Dorsolateral prefrontal cortex (tissue), 122 donors: ENCODE measurements at places on chromosomes 11 and 22.
A peak's percentile ranks its signal among the peaks of the same experiment; 100 is the strongest.

DNA sequence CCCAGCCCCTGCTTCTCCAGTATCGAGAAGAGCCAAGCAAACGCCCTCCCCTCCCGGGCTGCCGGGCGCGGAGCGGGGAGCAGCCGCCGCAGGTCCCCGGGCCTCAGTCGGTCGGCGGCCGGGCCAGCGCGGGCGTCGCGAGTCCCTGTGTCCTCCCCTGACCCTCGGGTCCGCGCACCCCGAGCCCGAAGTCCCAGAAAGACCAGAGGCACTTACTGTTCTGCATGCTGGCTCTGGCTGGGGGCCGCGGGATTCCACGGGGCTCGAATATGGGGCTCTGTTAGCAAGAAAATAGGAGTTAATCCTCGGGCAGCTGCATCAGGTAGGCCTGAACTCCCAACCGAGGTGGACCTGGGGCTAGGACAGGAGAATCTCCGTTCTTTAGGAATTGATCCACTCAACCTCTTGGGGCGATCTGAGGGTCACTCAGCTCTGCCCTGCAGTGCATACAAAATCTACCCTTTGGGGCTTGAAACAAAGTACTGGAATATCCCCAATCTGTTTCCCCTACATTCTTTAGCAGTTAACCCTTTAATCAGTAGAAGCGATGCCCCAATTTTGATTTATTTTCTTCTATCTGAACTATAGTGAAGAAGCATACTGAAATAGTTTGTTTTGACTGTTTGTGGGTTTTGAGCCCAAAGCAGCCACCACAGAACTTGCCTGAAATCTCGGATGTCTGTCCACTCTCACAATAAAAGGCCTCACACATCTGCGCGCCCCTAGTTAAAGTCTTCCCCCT, 4.8 kb downstream of the PAX6 start:
- DNase-seq, result no peak

GRCh38 chr11:121467965-121468364, 15.2 kb upstream of the SORL1-AS1 start:
- DNase-seq, result peak; percentile 55

GRCh38 chr22:44314425-44315067, 1.8 kb upstream of the SHISAL1 start:
- no peak for DNase-seq

- DNase-seq, result no peak
Observed at GRCh38 chr11:86938900-86939880, 16.0 kb downstream of the FZD4 start.

DNA sequence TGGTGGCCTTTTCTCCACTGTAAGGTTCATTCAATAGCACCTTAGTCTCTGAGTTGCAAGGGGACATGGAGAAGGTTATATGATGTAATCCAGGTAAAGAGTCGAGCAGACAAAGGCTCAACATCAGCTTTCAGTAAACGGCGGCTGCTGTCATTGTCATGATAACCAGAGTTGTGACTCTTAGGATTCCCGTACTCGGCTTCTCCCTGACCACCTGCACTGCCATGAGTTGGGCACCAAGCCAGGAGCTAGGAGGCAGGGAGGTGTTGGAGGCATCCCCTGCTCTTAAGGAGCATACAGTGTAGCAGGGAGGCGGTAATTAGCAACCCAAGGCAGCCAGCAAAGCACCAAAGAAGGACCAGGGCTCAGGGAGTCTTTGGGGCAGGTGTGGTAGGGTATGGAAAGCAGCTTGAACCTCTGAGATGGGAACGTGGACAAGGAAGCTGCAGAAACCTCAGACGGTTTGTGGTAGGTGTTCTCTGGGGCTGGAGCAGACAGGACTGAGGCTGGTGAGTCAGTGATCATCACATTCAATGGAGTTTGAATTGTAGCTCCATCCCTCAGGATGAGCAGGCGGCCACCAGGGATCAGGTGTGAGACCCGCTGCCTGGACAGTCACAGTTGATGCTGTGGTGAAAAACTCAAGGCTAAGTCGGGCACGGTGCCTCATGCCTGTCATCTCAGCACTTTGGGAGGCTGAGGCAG, 31.7 kb downstream of the LIF start:
- no peak for DNase-seq

GRCh38 chr11:43567396-43567975, 113.1 kb upstream of the HSD17B12 start:
- no peak for DNase-seq

DNA sequence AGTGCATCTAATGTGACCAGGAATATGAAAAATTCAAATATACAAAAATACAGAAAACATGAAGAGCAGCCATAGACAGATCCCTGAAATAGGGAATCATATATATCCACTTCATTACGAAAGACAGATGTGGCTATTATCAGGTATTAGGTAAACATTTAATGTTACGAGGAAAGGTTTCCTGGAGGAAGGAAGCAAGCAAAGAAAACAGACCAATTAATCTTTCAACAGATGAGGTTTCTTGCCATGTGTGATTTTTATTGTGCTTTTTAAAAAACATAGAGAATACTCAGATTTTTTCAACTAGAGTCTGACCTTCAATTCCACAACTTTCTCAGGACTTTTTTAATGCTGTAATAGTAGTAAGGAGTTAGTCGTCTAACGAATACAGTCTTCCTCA, 24.3 kb upstream of the GAB2 start:
- DNase-seq, result no peak

DNA sequence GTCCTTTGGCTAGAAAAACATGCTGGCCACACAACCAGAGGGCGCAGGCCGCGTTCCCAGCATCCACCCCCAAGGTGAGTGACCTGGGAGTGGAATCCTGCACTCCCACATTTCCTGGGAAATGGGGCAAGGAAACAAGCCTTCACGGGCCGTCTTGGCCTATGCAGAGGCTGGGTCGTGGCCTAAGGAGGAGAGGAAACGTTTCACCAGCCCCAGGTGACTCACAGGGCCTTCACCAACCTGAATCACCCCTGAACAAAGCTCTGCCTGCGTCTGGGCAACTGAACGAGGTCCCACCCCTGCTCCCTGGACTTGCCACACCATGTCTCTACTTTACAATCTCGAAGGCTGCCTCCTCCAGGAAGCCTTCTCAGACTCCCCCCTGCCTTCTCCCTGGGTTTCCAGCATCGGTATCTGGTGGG, 13.2 kb downstream of the MYH9 start:
- no peak for DNase-seq

GRCh38 chr11:14384338-14384737, 25.4 kb upstream of the RRAS2 start:
- no peak for DNase-seq

GRCh38 chr11:1776944-1777715, 13.4 kb upstream of the CTSD start:
- no peak for DNase-seq

GRCh38 chr11:16935518-16936302, 78.5 kb downstream of the PLEKHA7 start:
- peak; percentile 28 for DNase-seq

DNA sequence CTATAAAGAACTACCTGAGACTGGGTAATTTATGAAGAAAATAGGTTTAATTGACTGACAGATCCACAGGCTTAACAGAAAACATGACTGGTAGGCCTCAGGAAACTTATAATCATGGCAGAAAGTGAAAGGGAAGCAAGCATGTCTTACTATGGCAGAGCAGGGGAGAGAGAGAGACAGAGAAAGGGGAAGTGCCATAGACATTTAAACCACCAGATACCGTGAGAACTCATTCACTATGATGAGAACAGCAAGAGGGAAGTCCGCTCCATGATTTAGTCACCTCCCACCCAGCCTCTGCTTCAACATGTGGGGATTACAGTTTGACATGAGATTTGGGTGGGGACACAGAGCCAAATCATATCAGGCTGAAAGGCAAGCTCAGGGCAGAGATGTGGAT, 327.1 kb upstream of the DDI1 start:
- no peak for DNase-seq

DNA sequence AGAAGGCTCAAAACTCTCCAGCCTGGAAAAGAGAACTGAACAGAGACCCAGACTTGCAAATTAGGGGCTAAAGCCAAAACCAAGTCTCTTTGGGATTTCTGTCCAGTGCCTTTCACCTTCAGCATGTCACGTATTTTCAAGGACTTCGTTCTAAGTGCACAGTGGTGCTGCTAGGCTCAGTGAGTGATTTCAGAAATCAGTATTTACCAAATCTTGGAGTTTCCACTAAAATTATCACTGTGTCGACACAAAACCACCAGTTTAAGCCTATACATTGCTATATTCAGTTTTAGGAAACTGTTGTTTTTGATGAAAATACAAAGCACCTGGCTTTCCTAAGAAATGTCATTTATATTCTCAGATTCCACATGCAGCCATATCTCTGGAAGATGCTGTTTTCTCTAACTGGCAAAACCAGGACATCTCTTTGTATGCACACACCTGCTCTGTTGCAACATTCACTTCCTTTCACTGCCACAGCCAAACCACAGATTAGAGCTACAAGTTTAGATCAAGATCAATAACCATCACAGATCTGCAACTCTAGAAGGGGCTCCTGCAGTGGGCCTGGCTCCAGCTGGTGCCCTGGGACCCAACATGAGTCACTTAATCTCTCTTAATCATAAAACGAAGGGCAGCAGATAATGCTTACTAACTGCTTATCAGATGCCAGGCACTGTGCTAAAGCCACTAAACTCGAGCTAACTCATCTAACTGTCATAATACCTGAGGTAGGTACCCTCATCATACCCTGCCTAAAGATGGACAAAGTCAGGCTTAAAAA, 22.3 kb downstream of the SMCO4 start:
- DNase-seq, result no peak

GRCh38 chr11:64264371-64264852, 13.1 kb downstream of the PLCB3 start:
- DNase-seq, result no peak

DNA sequence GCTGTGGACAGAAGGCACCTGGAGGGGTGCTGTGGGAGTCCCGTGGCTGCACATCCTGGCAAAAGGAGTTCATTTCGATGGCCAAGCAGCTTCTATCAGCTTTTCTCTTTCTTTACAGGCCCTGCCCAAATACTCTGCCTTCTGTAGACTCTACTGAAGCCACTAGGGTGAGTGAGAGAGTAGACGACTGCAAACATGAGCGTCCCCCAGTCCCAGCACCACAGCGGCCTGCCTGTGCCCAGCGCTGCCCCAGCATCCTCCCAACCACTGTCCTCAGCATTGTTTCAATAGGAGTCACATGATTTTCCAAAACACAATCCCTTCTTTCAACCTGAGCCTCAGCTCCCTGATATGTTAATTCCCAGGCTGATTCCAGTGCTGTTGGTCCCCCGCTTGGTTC, 110.0 kb downstream of the KIRREL3 start:
- peak; percentile 38 for DNase-seq

DNA sequence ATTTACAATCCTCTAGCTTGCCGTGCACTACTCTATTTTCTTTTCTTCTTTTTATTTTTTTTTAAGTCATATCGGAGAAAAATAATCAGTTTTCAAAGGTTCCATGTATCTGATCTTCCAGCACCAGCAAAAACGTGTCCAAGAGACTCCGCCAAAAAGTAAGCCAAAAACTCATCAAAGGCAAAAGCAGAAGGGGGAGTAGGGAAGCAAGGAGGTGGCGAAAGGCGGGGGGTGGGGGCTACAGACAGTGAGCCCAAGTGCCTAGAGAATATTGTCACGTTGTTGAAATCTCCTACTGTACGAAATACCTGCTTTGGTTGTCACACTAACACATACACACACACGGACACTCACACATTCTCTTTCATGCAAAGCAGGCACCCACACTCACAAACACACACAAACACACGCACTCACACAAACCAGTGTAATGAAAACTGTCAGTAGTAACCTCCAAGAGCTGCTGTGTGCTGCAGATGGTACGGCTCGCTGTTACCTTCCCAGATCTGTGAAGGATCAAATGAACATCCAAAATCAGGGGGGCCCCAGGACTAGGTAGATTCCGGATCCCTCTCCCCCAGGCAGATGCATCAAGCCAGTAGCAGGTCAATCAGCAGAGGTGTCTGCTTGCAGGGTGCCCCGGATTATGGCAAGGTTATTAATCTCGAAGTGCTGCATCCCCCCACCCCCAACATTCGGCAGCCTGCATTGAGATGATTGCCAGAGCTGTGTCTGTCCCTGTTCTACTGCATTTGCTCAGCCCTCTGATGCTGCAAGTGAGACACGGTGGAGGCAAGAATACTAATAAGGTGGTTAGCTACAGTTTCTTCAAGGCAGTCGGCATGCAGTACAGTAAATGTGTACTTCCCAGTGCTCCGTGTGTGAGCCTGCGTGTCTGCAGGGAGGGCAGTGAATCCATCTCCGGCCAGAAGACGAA, at the start of gene LRRC4C:
TSS of gene LRRC4C (minus strand) at position 188 of the 937 bp plus-strand sequence.
- no peak for DNase-seq

- no peak for DNase-seq
Observed at GRCh38 chr11:117444256-117444655, 116.6 kb downstream of the CEP164 start.

GRCh38 chr11:117026593-117027330, 71.5 kb downstream of the SIK3 start:
- no peak for DNase-seq

DNA sequence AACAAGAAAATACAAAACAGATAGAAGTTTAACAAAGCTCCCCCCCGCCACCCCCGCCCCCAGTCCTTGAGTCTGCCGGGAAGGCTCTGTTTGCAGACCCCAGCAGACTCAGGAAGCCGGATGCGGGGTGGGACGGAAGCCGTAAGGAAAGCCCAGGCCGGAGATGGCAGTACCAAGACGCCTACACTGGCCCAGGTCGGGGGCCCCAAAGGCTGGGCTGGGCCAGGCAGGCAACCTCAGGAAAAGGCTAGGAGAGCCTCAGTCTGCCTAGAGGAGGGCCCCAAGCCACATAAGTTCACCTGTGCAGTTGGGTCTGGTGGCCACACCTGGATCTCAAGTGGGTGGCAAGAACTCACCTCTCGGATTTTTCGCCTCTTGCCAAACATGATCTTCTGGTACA, 4.0 kb upstream of the GAL3ST1 start:
- no peak for DNase-seq

DNA sequence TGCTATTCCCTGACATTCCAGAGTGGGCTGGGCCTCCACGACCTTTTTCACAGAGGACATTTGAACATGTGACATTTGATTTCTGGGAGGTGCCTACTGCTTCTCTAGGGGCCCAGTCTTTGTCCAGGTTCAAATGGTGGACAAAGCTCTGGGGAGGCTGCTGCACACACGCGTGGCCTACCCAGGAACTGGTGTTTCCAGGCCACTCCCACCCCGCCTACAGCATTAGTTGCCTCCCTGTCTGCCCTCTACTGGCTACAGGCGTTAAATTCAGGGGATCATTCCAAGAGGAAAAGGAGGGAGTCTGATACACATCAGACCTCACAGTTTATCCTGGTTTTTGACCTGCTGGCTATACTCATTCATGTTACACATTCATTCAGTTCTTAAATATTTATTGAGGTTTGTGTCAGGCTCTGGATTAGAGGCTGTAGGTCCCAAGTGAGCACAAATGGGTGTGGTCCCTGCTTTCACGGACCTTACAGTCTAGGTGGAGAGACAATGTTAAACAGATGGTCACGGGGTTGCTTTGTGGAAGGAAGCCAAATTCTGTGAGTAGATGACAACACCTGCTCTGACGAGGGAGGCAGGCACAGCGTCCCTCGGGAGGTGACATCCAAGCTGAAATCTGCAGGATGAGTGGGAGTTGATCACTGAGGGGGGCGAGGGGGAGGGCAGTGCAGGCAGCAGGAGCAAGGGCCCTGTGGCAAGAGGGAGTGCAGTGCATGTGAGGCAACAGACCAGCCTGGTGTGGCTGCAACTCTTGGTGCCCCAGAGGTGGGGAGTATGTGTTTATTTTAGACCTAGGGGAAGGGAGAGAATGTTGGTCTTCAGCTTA, 11.8 kb downstream of the TUB start:
- peak; percentile 55 for DNase-seq
